ENCODE measurements at places on chromosomes 12 and 14.

GRCh38 chr12:26188641-26189040 is 6.7 kb upstream of the SSPN start:
- DNase-seq: no peak

GRCh38 chr12:132395908-132396305 is 66.5 kb upstream of the GALNT9 start:
- no peak for DNase-seq

GRCh38 chr14:85856430-85856829 is 326.5 kb downstream of the FLRT2 start:
- no peak for DNase-seq

DNA sequence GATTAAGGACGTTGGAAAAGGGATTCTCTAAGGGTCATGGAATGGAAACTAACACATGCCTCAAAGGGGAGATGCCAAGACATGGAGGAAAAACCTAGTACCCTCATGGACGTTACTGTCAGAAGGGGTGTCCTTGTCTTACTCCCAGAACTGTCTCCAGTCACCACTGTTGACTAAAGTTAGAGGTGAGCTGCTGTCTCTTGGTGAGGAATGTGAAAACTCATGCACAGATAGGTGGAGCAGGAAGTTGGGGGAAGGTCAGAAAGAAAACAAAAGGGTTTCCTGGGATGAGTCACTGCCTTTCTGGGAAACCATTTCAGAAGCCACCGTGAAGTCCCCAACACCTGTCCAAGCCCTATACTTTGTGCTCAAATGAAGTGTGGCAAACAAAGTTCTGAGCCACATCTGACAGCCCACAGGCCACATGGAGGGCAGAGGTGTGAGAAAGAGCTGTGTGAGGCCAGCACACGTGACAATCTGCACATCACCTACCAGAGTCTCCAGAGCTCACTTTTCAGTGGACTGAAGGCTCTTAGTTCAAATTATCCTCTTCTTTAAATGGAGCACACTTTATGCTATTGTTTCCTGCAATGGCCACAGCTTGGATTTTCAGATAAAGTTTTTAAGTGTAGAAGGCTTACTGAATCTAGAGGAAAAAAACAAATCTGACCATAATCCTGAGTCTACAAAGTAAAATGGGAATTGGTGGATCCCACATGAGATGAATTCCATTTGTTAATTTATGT is 92.9 kb upstream of the EGLN3 start:
- no peak for DNase-seq

GRCh38 chr12:17489452-17489851 is 600.5 kb downstream of the RERGL start:
- peak; percentile 25 for DNase-seq

DNA sequence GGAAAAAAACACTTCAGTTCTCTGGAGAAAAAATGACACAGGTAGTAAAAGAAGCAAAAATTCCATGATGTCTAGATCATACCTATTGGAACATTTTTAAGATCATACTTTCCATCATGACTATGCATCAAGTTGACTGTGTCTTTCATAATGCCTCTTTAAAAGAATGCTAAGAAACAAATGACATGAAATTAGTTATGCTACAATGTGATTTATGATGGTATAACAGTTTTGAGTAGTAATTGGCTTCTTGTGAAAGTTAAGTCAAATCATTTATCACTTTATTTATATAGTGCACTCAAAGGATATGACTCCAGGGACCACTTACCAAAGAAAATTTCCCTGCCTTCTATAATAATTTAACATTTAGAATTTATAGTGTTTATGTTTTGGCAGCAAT is 28.5 kb downstream of the RASSF9 start:
- no peak for DNase-seq
